Activated naive CD4-positive, alpha-beta T cell treated with anti-CD3 and anti-CD28 coated beads, Interleukin-2, amount 10 ng/mL, durations not matched to agents 7 days and 5 days (primary cell): ENCODE measurements at places on chromosomes 6 and 20.

DNA sequence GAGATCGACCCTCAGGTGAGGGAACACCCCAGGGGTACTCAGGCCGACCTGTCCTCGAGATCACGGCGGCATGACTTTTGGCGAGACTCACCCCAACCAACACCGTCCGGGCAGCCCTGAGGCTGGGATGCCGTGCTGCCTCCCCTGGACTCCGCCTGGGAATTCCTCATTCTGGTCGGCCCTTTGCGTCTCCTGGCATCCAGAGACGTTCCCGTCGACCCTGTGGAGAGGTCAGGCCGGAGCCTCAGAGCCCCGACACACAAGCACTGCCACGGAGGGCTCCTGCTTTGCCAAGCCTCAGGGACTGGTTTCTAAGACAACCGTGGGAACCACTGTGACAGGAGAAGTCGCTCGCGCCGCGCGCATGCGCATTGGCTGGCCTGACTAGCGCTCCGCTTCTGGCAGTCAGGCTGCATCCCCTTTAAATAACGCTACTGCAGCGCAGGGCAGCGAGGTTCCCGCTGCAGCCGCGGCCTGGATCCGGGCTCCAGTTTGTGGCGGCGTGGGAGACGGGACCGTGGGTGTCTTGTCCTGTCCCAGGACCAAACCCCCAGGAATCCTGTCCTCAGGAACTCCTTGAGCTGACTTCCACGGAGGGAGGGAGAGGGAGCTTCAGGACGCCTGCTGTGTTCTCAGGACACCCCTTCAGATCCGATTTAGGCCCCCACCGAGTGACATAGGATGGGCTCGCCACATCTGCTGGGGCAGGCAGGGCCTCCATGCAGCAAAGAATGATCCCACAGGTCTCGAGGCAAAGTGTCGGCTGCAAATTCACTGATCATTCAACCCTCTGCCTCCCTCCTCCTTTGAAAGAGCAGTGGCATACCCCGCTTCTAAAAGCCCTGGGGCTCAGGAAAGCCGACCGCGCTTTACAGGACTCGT is 163.2 kb upstream of the ZNF337 start:
- peak; percentile 75 for DNase-seq

DNA sequence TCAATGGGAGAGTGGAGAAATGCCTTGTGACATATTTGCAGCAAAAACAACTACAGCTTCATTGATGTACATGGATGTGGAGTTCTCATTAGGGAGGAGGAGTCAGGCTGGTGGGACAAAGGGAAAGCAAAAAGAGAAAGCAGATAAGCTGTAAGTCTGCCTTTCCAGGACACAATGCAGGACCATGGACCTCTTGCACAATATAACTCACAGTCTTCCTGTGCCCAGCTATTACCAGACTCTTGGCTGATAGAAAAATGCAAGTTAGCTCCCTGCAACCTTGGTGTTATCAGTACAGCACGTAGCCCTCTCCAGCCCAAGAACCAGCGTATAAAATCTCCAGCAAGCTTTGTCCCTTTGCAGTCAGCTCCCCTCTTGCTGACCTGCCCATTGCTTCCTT is 232.3 kb downstream of the NFATC2 start:
- no peak for DNase-seq

DNA sequence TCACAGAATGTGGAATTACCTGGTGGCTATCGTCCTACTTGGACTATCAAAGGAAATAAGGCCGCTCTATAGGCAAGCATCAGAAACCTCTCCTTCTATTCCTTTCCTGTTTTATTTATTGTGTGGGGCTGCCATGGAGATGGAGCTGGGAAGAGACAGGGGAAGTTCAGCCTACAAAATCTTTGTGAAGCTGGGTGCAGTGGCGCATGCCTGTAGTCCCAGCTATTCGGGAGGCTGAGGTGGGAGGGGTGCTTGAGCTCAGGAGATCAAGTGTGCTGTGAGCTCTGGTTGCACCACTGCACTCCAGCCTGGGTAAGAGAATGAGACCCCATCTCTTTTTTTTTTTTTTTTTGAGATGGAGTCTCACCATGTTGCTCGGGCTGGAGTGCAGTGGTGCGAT is 60.3 kb downstream of the KCNB1 start:
- DNase-seq = no peak

DNA sequence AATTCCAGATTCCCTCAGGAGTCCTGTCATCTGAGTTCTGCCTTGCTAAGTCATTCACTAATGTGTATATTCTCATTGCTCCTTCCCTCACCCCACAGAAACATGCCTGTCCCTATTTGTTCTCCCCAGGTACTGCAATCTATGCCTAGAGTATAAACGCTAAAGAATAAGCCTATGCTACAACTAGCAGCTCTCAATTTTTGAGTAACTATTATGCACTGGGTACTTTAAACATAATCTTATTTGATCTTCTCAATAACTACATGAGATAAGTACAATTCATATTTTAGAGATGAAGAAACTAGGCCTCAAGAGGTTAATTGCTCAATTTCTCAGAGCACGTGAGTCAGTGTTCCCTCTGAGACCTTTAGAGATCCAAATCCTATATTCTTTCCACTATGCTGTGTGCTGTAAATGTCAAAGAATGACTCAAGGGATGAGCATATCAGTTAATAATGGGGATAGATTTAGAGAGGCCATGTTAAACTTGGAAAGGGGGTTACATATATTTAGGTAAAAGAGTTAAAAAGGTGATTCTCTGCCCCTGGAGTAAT is 423.8 kb upstream of the ADGRB3 start:
- no peak for DNase-seq

DNA sequence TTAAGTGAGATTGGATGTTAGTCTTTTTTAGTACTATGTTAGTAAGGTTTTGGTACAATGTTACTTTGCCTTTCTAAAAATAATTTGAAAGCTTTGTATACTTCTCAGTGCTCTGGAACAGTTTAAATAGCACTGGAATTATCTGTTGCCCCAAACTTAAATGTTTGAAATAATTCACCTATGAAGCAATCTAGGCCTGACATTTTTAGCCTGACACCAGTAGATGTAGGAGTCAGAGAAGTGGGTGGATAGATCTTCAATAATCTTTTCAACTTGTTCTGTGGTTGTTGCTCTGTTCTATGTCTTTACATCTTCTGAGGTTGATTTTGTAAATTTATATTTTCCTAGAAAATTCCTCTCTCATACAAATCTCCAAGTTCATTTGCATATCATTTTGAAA is 103.1 kb upstream of the ADGRF1 start:
- no peak for DNase-seq

DNA sequence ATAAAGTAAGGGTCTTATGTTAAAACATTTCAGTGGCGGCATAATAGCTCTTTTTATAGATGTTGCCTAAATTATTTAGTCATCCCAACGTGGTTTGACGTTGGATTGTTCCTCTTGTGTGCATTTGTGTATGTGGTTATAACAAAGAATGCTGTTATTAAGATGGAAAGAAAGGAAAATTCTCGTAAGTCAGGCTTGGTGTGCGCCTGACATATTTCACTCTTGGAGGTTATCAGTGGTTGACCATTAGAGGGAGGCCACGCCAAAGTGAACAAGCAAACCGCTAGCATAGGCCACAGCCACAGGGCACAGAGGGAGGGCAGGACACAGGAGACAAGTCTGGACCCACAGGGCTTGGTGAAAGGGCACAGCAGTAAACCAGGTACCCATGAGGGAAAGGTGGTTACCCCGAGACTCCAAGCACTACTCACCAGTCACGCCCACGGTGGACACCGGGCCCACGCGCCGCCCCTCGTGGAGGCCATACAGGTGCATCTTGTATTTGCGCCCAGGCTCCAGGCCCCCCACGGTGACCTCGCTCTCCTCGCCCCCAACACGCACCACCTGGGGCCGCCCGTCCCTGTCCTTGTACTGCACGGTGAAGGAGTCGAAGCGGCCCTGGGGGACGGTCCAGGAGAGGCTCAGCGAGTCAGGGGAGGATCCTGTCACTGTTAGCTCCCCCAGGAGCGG is 22.9 kb downstream of the CYP21A2 start:
- DNase-seq = no peak
